ENCODE measurements at places on chromosomes 2 and 18.

GRCh38 chr2:207215308-207215707, 49.6 kb upstream of the KLF7 start:
- no peak for DNase-seq

GRCh38 chr2:124668161-124668560, 643.1 kb downstream of the CNTNAP5 start:
- DNase-seq, result no peak

- DNase-seq, result no peak
These were observed 135.3 kb upstream of the NOSTRIN start for GRCh38 chr2:168667156-168667555.

GRCh38 chr2:105455488-105456003, 56.7 kb upstream of the FHL2 start:
- peak; percentile 95 for DNase-seq

DNA sequence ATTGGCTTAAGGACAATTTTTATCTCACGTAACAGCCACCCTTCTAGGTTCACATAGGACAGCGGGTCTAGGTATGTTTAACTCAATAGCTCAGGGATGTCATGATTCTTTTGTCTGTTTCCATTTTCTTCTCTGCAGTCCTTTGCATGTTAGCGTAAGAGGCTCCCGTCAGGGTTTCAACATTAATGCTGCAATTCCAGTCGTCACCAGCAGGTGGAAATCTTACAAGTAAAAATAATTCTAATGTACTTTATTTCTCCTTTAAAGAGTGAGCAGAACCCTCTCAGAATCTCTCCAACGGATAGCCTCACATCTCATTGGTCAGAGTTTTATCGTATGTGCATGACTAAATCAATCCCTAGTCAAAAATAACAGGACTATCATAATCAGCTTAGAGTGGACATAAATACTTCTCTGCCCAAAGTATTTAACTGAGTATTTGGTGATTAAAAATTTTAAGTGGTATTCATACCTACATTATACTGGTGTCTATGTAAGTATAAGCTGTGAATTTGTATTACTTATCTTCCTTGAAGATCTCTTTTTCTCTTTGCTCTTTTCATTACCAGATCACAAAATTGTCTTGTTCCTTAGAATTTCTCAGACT, 487.2 kb upstream of the GCFC2 start:
- peak; percentile 34 for DNase-seq

GRCh38 chr2:140698636-140699035, 1432.2 kb downstream of the LRP1B start:
- DNase-seq, result no peak

All from non-pigmented ciliary epithelial cell (primary cell).